Fibroblast of skin of left biceps (primary cell): ENCODE measurements at places on chromosomes 4 and X.

GRCh38 chr4:147123146-147123545 is 177.5 kb upstream of the TTC29 start:
- peak; percentile 24 for DNase-seq

GRCh38 chr4:53478671-53479456 is 101.4 kb downstream of the FIP1L1 start:
- DNase-seq = peak; percentile 71

GRCh38 chr4:19961091-19961490 is 290.6 kb upstream of the SLIT2 start:
- DNase-seq = peak; percentile 74

DNA sequence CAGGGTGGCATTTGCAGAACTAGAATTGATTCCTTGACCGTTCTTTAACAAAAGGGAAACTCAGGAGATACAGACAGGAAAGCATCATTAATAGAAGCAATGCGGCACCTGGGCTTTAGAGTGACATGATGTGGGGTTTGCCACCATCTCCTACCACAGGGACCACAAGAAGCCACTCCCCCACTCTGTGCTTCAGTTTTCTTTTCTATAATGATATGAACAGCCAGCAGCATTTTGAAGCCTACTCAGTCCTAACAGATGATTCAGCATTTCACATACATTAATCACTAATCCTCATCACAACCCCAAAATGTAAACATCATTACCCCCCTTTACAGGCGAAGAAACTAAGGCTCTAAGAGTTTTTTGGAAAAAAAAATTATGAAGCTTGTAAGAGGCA is 22.9 kb downstream of the CCDC149 start:
- DNase-seq = peak; percentile 11
